PC-9 (cell line): ENCODE measurements at places on chromosomes 11 and 22. TPM values are rescaled to one million over a fixed set of nuclear protein-coding genes. Genes with fewer than 3 reads are reported as not detected.

DNA sequence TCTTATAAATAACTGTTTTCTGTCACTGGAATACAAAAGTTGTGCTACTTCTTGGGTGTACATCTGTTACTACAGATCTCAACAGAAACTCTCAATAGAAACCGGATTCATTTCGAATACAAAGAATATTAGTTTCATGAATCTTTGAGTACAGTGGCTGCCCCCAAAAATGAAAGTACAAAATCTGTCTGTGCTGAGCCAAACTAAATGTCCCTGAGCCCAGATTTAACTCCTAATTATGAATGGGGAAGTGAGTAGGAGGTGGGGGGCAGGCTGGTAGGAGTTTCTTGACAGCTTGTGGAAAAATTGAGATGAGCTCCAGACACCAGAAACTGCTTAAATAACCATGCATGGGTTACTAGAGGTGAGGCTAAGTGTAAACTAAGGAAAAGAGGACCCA, 41.6 kb downstream of the PITPNB start:
- no peak for DNase-seq
- no peak overlapping the region for H3K27ac ChIP-seq
- H3K27me3 ChIP-seq: no peaks in the 10 kb centered on the region
- H3K4me3 ChIP-seq: no peak overlapping the region

DNA sequence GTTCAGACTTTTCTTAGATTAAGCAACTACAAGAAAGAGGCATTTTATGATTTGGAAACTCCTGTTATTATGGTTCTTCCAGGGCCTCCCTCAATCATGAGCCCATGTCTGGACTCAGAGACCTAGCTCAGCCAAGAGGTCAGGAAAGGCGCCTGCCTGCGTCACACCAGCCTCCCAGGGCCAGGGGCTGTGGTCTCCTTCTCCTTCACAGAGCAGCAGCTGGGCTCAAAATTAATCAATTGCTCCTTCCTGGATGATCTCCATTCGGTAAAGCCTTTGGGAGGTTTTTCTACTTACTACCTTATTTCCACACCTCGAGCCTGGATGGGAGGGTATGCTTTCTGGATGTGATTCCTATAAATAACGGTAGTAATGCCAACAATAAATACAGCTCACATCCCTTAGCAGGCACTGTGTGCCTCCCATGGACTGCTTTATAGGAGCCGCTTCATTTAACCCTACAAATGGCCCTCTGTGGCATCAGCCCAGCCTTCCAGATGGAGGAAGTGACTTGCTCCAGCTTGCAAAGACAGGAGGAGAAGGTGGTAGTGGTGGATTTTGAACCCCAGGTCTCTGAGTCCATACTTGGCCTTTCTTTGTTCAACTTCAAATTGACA, 1445.6 kb downstream of the TBC1D22A start:
- peaks cover 72% of the 10 kb centered on the region for H3K27me3 ChIP-seq
- no peaks in the 10 kb centered on the region for H3K4me1 ChIP-seq
- no peak for DNase-seq
- H3K36me3 ChIP-seq: no peaks in the 10 kb centered on the region
- no peak overlapping the region for H3K27ac ChIP-seq
- H3K4me3 ChIP-seq: no peak overlapping the region

DNA sequence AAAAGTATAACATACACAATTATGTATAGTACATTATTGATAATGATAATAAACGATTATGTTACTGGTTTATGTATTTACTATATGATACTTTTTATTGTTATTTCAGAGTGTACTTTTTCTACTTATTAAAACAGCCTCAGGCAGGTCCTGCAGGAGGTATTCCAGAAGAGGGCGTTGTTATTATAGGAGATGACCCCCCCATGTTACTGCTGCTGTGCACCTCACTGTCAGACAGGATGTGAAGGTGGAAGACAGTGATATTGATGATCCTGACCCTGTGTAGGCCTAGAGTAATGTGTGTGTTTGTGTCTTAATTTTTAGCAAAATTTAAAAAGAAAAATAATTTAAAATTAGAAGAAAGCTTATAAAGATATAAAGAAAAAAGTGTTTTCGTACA, 57.6 kb downstream of the REXO2 start:
- no peak for DNase-seq
- no peaks in the 10 kb centered on the region for H3K27me3 ChIP-seq
- no peaks in the 10 kb centered on the region for H3K4me1 ChIP-seq
- no peak overlapping the region for H3K4me3 ChIP-seq
- H3K27ac ChIP-seq: no peak overlapping the region
- no peaks in the 10 kb centered on the region for H3K36me3 ChIP-seq

DNA sequence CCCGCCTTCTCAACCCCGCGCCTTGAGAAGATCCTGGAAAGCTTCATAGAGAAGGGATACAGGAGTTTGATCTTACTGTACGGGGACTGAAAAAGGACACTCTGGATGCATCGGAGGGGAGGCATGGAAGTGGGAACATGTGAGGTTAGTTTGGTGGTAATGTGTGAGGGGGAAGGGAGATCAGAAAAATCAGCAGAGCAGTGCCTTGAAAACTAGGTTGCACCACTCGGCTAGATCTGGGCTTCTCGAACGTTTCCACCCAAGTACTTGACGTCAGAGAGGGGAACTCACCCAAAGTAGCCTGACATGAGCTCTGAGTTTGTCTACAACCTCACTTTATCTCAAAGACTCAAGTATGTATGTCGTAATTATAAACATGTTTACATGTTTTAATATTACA, 14.5 kb downstream of the USP35 start:
- no peak overlapping the region for H3K27ac ChIP-seq
- no peaks in the 10 kb centered on the region for H3K4me1 ChIP-seq
- no peak overlapping the region for H3K4me3 ChIP-seq
- no peaks in the 10 kb centered on the region for H3K27me3 ChIP-seq
- no peaks in the 10 kb centered on the region for H3K36me3 ChIP-seq

DNA sequence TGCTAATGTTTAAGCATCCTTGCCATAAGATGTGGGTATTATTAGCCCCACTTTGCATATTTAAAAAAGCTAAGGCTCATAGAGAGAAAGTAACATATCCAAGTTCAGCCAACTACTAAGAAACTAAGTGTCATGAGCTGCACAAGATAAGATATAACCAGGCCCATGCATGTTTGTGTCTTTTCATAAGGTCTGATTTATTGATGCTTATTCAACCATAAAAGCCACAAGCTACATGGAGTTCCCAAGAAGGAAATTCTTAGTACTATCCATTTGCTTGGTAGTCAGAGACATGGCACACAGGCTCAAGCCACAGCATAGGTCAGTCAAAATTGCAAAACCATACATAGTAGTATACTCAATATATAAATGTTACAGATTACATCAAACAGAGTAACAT, 488.5 kb downstream of the SOX6 start:
- no peak overlapping the region for H3K4me3 ChIP-seq
- H3K4me1 ChIP-seq: no peaks in the 10 kb centered on the region
- H3K27me3 ChIP-seq: no peaks in the 10 kb centered on the region
- no peaks in the 10 kb centered on the region for H3K36me3 ChIP-seq

DNA sequence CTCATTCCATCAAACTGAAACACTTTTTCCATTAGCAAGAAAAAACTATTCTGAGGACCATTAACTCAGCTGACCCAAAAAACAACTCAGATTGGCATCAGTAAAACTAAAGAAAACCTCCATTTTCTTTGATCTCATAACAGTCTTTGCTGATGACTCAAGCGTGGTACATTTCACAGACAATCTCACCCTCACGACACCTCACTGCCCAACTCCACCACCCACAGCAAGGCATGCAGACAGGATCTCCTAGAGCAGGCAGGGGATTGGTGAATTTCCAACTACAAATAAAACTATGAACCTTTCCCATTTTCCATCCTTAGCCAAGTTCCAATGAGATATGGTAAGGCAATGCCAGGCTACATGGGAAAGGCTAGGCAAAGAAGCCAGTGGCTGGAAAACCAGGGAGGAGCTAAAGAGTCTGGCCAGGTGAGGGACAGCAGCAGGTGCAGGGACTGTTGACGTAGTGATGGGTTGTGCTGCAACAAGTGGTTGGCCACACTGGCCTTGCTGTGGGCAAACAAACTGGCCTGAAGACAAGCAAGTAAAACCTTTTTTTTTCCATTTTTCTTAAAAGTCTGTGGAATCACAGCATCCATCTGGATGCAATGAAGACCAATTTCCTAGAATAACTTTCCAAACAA, 97.2 kb downstream of the SERGEF start:
- no peak overlapping the region for H3K27ac ChIP-seq
- no peak overlapping the region for H3K4me3 ChIP-seq
- no peak for DNase-seq
- no peaks in the 10 kb centered on the region for H3K4me1 ChIP-seq

DNA sequence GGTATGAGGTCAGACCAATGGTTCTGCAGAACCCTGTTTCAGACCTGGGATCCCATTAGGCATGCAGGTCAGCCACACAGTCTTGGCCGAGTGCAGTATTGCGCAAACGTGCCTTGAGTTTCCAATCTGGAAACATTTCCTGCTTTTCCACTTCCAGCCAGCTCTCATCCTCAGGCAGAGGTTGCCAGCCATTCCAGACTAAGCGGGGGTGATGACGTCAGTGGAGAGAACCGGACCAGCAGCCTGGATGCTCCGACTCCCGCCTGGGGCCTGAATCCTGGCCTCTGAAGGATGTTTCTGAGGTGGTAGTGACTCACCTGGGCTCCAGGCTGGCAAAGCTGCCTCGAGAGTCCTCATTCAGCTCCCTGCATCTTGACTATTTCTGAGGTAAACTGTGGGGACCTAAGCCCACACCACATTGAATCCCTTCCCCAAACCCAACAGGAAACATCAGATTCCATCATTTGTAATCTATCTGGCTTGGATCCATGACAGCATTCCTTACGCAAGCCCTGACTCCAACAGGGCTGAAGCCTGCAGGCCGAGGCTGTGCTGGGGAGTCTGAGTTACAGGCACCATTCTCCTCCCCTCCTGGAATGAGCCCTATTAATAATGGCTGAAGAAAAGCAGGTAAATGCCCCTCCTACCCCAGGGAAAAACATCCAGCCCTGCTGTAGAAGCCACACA, 83.0 kb downstream of the ABTB2 start:
- peak; percentile 99 for DNase-seq
- H3K4me3 ChIP-seq: peak overlapping the region; percentile 2; the same call in 1 of the 2 replicates
- H3K27ac ChIP-seq: peak overlapping the region; percentile 77
- H3K27me3 ChIP-seq: no peaks in the 10 kb centered on the region
- H3K36me3 ChIP-seq: no peaks in the 10 kb centered on the region

GRCh38 chr22:35418731-35419130, 18.8 kb downstream of the MCM5 start:
- H3K27ac ChIP-seq: peak overlapping the region; percentile 35
- H3K27me3 ChIP-seq: no peaks in the 10 kb centered on the region
- H3K36me3 ChIP-seq: peaks cover 12% of the 10 kb centered on the region; the same call in 1 of the 2 replicates
- peaks cover 20% of the 10 kb centered on the region for H3K4me1 ChIP-seq

GRCh38 chr22:40218723-40219294, 41.1 kb downstream of the TNRC6B start:
- H3K4me3 ChIP-seq: no peak overlapping the region
- no peak overlapping the region for H3K27ac ChIP-seq
- no peaks in the 10 kb centered on the region for H3K36me3 ChIP-seq
- H3K4me1 ChIP-seq: no peaks in the 10 kb centered on the region
- DNase-seq: no peak

DNA sequence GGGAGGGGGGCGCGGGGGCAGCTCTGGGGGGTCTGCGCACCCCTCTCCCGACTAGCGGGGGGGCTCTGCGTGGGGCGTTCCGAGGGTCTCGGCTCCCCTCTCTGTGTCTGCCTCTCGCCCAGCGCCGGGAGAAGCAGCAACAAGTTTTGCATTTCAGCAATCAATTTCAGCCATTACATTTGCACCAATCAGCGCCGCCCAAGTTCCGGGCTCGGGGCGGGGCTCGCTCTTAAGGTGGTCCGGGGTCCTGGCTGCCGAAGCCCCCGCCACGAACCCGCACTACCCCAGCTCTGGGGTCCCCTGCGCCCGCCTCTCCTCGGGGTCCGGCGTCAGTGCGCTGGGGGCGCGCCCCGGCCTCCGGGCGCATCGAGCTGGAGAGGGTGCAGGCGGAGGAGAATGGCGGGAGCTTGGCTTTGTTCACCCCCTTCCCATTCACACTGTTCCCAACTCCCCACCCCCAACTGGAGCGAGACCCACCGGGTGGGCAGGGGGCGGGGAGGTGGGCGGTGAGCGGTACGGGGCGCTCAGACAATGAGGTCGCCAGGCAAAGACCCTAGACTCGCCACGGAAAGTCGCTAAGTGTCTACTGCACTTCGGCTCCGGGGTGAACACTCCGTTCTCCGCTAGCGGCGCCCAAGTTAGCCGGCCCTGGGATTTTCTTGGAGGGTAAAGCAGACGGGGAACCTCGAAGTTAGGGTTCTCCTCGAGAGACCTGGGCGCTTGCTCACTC, at the start of gene MN1:
TSS of gene MN1 (minus strand) at position 141 of the 730 bp plus-strand sequence. CDS start 1,213 bp downstream, outside the sequence.
- H3K27ac ChIP-seq: 0 out of 2 replicates have a peak within 1 kb of the TSS, but pooled peaks have one; percentile 13
- peaks cover 10% of the 10 kb centered on the region for H3K4me1 ChIP-seq
- no peaks in the 10 kb centered on the region for H3K27me3 ChIP-seq
- peak; percentile 51 for DNase-seq
- peak within 1 kb of the TSS; percentile 92 for H3K4me3 ChIP-seq

GRCh38 chr11:27183672-27184457, 143.2 kb downstream of the BBOX1 start:
- H3K4me3 ChIP-seq: no peak overlapping the region
- H3K27me3 ChIP-seq: no peaks in the 10 kb centered on the region
- no peak overlapping the region for H3K27ac ChIP-seq
- DNase-seq: peak; percentile 56
- no peaks in the 10 kb centered on the region for H3K4me1 ChIP-seq
- H3K36me3 ChIP-seq: no peaks in the 10 kb centered on the region

- no peak overlapping the region for H3K27ac ChIP-seq
- no peaks in the 10 kb centered on the region for H3K4me1 ChIP-seq
- H3K27me3 ChIP-seq: no peaks in the 10 kb centered on the region
Observed at GRCh38 chr11:101993172-101993571, 54.1 kb upstream of the CFAP300 start.

DNA sequence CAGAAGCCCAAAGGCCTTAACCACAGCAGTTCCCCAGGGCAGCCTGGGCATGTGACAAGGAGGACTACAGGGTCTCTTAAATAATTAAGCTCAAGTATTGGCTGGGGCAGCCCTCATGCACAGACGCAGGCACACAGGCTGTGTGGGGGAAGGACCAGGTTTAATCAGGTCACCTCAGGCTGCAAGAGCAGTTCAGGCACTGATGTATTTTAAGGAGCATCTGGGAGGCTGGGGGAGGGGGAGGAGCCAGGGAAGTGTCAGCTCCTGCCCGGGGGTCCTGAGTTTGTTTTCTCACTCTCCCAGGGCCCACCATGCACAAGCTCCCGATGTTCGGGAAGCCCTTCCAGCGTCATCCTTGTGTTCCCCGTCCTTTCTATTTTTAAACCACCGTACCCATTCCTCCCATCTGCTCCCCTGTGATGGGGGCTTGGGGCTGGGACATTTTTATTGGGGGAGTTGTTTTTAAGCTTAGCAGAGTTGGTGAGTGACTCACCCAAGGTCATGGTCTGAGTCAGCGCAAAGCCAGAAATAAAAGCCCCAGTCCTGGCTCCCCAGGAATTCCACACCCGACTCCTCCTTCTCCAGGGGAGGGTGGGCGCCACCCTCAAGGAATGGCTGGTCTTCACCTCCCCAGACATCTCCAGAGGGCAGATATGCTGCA, 2.4 kb downstream of the CSDC2 start:
- no peak overlapping the region for H3K4me3 ChIP-seq
- no peaks in the 10 kb centered on the region for H3K27me3 ChIP-seq
- peaks cover 38% of the 10 kb centered on the region for H3K4me1 ChIP-seq
- peak; percentile 72 for DNase-seq

GRCh38 chr11:123719452-123719851, 22.0 kb downstream of the ZNF202 start:
- H3K4me1 ChIP-seq: no peaks in the 10 kb centered on the region
- DNase-seq: no peak
- H3K27ac ChIP-seq: no peak overlapping the region
- no peaks in the 10 kb centered on the region for H3K36me3 ChIP-seq
- peaks cover 29% of the 10 kb centered on the region for H3K27me3 ChIP-seq

The OR8B2 gene
- total RNA-seq: not detected in 2 replicates

The ISX gene
- total RNA-seq: not detected in 2 replicates

The APOA1 gene
- total RNA-seq: not detected in 2 replicates

The HBG1 gene
- not detected in 2 replicates for total RNA-seq

The SLC22A6 gene
- not detected in 2 replicates for total RNA-seq

The FZD4 gene
- total RNA-seq: 2.6 TPM in 2 replicates

The MS4A2 gene
- not detected in 2 replicates for total RNA-seq

The SCN3B gene
- not detected in 2 replicates for total RNA-seq
